ENCODE measurements at places on chromosomes 2 and 18.

DNA sequence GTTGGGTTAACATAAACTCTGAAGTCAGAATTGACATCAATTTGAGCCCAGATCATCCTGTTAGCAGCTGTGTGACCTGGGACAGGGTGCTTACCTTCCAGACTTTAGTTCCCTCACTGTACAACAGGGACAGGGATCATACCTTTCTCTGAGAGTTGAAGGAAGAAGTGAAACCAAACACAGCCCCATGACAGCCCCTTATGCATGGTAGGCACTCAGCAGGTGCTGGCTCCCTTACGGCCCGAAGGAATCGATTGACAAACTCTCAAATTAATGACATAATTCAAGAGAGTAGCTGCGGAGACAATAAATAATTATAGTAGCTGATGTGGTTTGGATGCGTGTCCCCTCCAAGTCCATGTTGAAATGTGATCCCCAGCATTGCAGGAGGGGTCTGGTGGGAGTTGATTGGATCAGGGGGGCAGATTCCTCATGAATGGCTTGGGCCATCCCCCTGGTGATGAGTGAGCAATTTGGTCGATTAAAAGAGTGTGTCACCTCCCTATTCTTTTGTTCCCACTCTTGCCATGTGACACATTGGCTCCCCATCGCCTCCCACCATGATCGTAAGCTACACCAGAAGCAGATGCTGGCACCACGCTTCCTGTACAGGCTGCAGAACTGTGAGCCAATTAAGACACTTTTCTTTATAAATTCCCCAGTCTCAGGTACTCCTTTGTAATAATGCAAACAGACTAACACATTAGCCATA is 72.4 kb downstream of the ODC1 start:
- DNase-seq, result no peak

DNA sequence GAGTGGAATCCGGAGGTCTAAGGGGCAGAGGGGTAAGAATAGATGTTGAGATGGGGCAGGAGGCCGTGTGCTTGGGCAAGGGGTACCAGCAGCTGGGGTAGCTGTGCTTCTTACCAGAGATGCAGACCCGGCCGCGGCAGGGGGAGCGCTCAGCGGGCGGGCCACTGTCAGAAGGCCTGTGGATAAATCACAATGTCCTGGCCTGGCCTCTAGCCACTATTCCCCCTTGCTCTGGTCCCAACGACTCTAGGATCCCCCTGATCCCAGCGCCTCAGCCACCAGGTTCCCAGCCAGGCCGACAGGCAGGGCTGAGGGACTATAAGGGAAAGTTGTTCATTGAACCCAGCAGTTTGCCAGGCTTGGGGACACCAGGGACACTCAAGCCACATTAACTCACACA is 9.0 kb downstream of the WDR54 start:
- no peak for DNase-seq

DNA sequence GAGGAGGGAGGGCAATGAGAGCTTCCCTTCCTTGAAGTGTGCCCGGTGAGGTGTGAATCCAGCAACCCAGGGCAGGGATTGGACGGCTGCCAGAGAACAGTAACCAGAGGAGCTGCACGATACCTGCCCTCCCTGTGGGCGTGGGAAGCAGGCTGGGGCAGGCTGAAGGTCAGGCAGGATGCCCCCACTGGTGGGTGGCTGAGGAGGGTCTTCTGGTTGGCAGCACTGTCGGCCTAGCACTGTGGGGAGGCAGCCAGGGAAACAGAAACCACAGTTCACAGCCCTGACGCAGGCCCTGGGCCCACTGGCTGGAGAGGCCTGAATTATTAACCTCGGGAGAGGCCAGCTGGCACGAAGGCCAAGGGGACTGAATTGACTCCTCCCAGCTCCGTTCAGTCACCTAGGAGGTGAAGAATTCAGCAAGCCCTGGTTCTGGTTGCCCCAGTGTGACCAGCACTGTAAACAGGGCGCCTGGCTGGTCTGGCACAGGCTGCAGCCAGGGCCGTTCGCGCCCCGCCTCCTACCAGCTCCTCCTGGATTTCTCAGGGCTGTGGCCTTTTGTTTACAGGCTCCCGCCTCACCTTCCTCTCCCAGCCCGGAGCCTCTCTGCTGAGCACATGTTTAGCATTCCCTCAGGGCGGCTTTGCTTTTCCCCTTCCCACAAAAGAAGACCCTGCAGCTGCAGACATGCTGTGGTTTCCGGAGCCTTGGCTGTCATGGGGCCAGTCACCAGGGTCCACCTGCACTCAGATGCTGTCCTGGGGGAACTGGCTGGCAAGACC is 97.8 kb downstream of the B3GNT2 start:
- DNase-seq, result peak; percentile 25

GRCh38 chr18:9094307-9095226 is 7.9 kb upstream of the NDUFV2 start:
- peak; percentile 92 for DNase-seq

DNA sequence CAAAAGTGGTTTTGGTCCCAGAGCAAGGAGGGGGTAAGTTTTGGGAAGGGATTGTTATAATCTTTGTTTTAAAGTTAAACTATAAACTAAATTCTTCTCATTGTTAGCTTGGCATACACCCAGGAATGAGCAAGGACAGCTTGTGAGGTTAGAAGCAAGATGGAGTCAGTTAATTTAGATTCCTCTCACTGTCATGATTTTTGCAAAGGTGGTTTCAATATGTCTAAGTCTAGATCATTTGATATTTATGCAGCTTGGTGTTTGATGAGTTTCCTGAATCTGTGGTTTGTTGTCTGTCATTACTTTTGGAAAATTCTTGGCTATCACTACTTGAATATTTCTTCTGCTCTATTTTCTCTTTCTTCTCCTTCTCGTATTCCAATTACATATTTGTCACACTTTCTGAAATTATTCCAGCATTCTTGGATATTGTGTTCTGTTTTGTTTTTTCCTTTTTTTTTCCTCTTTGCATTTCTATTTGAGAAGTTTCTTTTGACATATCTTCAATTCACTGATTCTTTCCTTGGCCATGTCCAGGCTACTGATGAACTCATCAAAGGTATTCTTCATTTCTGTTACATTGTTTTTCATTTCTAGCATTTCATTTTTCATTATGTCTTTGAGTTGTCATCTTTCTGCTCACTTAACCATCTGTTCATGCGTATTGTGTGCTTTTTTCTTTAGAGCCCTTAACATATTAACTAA is 5.1 kb downstream of the SP140 start:
- no peak for DNase-seq

DNA sequence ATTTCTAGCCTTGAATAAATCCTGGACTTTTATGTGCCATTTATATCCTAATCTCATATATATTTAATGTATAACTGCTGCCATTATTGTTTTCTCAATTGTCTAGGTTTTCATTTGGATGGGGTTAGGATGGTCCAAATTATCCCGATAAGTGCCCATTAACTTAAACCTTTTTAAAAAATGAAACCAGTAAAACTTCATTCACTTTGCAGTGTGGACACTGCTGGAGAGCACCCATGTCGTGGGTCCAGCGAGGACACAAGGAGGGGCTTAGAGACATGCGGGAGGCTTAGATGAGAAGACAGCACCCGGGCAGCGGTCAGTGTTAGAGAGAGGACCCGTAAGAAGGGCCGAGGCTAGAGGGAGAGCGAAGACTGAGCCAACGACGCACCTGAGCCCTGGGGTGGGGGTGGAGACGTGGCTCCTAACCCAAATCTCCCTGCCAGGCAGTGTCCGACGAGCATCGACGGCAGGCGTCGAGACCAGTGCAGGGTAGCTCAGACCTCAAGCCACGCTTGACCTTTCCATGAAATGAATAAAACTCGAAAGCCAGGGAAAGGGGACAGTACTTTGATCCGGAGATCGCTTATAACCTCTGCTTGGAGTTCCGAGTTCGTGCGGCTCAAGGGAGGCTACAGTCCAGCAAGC is 9.0 kb upstream of the EN1 start:
- DNase-seq, result no peak

DNA sequence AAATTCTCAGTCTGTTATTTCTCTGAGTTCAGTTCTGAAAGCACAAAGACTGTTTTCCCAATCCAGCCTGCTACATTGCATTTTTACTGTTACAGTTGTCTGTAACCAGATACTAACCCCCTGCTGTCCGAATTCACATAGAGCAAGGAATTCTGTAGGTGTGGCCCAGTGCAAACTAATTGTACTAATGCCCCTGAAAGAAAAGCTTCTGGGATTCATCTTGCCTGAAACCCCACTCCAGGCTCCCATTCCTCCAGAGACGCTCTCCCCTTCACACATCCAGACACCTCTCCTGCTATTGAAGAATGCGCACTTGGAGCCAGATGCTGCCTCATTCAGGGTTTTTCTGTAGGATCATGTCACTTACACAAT is 127.0 kb downstream of the TTC32 start:
- no peak for DNase-seq

DNA sequence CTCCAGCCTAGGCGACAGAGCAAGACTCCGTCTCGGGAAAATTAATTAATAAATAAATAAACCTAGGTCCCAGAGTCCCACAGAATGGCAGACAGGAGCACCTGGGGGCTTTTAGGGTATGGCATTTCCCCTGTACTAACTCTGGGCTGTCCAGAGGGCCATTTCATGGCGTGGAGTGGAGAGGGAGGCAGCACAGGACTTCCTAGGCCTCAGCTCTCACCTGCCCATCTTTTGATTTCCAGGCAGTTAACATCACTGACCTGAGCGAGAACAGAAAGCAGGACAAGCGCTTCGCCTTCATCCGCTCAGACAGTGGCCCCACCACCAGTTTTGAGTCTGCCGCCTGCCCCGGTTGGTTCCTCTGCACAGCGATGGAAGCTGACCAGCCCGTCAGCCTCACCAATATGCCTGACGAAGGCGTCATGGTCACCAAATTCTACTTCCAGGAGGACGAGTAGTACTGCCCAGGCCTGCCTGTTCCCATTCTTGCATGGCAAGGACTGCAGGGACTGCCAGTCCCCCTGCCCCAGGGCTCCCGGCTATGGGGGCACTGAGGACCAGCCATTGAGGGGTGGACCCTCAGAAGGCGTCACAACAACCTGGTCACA is 5.1 kb downstream of the IL1RN start:
- no peak for DNase-seq

DNA sequence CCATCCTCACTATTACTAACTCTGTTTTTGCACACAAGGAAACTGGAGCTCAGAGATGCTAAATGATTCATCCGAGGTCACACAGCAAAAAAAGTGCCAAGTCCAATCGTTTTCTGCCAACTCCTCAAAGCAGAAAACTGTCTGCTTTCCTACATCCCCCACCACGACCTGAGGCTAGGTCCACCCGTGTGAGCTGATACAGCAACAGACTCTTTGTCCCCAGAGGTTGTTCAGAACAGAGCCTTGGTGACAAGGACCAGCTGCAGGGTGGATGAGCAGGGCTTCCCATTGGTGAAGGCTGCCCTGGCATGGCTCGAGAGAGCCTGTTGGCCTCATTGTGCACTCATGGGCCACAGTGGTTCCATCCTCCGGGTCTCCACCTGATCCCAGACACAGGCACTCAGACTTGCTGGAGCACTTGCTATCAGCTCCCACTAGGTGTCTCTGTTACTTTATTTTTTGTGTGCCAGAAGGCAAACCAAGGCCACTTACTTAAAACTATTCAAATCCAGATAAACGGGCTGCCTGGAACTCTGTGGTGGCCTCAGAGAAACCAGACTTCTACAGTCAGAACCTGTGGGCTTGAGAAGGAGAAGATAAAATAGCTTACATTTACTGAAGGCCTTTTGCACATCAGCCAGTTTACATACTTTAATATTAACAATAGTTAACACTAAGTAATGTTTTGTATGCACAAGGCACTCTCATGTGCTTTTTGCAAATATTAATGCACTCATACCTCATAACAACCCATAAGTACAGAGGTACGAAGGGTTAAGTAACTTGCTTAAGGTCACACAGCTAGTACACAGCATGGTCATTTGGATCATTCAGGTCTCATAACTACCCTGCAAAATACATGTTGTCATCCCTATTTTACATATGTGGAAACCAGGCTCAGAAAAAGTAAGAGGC is 62.9 kb upstream of the CTIF start:
- DNase-seq, result peak; percentile 86

DNA sequence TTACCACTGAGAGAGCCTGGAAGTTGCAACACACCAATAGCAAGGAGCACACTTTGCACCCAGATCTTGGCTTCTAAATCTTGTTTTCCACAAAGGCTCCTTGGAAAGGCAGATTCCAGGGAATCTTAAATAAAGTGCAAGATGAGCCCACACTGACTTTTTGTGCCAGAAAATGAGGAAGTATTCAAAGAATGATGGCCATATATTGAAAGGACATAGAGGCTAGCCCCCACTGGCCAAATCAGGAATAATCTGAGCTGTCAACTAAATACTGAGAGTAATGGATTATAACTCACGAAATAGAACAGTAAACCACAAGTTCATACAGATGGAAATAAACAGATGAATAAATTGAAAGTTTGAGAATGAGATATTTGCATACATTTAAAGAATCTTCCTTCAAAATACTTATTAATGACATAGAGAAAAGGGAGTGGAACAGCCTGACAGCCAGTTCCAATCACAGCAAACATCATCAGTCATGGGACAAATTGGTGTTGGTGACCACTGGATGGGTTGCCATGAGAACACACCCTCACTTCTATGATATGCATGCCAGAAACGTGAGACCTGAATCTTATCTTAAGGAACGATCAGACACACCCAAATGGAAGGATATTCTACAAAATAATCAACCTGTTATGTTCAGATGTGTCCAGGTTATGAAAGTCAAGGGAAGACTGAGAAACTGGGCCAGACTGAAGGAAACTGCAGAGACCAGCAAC is 12.2 kb upstream of the ACKR3 start:
- no peak for DNase-seq

DNA sequence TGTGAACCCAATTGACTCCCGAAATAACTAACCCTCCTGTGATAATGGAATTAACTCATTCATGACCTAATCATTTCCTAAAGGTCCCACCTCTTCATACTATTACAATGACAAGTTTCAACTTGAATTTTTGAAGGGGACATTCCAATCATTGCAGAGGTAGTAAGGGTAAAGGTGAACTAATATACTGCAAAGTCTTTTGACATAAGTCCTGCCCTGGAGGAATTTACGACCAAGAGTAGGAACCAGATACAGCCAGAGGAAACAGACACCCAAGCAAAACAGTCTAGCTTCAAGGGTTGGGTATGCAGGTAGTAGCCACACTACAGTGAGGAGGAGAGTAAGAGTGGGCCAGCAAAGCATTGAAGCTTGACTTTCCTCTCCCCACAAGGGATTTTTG is 1.2 kb upstream of the SRBD1 start:
- no peak for DNase-seq

DNA sequence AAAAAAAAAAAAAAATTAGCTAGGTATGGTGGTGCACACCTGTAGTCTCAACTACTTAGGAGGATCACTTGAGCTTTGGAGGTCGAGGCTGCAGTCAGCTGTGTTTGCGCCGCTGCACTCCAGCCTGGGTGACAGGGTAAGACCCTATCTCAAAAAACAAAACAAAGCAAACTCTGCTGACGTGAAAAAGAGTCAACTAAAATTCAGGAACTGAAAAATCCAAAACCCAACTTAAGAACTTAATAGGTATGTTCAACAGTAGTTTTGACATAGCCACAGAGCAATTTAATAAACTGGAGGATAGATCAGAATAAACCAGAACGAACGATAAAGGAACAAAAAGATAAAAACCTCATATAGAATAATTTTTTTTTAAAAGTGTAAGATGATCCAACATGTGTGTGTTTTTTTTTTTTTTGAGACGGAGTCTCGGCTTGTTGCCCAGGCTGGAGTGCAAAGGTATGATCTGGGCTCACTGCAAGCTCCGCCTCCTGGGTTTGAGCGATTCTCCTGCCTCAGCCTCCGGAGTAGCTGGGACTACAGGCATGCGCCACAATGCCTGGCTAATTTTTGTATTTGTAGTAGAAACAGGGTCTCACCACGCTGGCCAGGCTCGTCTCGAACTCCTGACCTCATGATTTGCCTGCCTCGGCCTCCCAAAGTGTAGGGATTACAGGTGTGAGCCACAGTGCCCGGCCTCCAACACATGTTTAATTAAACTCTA is 4.3 kb upstream of the ZNF236 start:
- DNase-seq, result no peak

- DNase-seq, result no peak
Measured at GRCh38 chr18:42611134-42611533, 504.4 kb downstream of the RIT2 start.

Measured in fibroblast of villous mesenchyme (primary cell).